ENCODE measurements at places on chromosomes 5 and 9.

- DNase-seq: no peak
Observed at GRCh38 chr5:150113047-150113744, 26.8 kb upstream of the CSF1R start.

DNA sequence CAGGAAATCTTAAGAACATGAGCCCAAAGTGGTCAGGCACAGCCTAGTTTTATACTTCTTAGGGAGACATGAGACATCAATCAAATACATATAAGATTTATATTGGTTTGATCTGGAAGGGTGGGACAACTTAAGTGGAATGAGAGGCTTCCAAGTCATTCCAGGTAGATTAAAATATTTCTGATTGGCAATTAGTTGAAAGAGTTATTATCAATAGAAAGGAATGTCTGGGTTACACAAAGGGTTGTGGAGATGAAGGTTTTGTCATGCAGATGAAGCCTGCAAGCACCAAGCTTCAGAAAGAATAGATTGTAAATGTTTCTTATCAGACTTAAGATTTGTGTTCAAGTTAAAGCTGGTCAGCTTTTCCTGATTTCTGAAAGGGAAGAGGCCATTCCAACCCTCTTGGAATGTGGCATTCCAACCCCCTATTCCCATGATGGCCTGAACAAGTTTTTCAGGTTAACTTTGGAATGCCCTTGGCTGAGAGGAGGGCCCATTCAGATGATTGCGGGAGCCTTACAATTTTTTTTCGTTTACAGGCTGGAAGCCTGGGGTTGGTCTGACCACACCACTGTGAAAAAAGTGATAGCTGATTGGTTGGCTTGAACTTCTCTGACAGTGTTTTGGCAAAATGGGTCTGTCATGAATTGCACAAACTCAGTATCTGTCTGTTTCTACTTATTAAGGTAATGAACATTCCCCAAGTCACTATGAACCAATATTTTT, 245.6 kb upstream of the RAI14 start:
- DNase-seq: no peak

DNA sequence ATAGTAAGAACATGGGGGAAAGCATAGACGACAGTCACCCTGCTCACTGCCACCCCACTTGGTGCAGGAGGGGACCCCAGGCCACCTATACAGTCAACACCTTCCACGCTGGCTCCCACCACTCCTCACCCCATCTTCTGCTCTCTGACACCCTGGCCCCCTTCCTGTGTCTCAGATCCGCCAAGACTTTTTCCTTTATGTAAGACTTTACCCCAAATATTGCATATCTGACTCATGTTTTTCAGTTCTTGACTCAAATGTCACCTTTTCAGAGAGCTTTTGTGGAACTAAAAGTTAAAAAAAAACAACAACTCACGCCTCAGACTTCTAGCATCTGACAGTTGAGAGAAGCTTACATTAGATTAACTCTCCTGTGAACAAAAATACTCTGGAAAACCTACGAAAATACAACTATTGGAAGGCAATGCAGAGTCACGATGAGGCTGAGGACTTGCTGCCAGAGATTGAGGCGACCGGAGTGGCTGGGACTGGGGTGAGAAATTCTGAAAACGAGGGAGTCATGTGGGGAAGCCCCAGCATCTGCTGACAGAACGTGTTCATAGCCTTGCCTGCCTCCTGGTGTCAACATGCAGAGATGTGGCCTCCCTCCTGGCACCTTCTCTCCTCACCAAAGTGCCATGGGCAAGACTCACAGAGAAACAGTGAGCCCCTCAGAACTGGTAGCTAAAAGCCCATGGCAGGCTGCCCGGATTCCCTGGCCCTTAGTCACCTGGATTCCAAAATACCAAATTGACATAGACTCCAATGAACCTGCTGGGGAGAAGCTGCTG, 22.4 kb upstream of the FCN2 start:
- DNase-seq: no peak

DNA sequence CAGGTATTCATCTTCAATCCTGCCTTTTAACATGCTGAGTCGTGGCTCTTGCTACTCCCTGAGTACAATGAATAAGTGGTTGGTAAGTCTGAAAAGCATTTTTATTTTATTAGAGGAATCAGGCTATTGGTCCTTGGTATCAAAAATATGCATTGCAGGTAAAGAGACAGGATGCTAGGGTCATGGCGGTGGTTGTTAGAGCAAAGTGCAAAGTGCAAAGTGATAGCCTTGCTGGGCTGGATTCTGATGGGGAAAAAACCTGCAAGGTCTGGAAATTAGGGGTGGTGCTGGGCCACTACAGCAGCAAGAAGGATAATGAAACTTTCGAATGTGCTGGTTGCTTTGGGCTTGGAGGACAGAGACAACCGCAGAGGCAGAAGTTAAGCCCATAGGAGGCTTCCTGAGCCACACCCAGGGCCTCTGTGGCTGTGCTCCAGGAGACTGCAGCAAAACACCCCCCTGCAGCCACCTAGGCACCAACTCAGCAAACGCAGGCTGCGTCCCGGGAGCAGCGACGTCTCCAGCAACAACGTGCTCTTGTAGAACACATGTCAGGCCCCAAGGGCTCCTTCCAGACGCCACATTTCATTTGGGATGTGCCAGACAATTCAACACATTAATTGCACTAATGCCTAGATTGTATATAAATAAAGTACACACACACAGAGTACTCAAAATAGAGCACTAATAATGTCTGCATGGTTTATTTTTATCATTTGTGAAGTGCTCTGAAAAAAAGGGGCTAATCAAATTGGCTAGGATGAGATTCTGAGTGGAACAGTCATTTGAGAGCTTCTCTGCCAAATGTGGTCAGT, 149.8 kb upstream of the RAPGEF1 start:
- no peak for DNase-seq

- no peak for DNase-seq
Observed at GRCh38 chr5:17277907-17278306, 60.5 kb downstream of the BASP1 start.

GRCh38 chr9:126844085-126844484, 16.4 kb upstream of the ZBTB34 start:
- peak; percentile 82 for DNase-seq

GRCh38 chr9:81694541-81694940, 5.2 kb upstream of the TLE1 start:
- DNase-seq: no peak
